NT2/D1 (cell line): ENCODE measurements at places on chromosomes 7 and 10.

GRCh38 chr7:97512441-97513207 lies 219.3 kb upstream of the TAC1 start:
- no peak for DNase-seq

GRCh38 chr10:71234004-71234894 lies 21.9 kb downstream of the UNC5B start:
- no peak for DNase-seq

DNA sequence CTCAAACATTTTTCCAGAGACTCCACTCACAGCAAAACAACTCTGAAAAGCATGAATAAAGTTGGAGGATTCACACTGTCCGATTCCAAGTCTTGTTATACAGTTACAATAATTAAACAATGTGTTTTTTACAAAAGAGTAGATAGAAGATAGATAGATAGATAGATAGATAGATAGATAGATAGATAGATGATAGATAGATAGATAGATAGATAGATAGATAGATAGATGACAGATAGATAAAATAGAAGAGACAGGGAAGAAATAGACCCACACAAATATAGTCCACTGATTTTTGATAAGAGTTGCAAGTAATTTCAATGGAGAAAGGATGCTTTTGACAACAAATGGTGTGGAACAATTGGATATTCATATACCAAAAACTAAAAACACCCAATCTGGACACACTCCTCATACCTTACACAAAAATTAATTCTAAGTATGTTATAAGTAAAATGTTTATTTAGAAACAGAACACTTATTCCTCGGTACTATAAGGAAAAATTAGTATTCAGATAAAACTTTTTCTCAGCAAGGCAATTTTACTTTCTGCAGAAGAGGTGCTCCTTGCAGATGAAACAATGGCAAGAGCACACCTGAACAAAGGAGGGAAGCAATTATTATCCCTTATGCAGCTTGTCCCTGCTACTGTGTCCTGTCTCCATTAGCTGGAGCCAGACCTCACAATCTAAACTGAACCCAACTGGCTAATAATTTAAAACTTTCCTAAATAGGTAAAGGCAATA lies 5.7 kb upstream of the TAS2R39 start:
- no peak for DNase-seq

DNA sequence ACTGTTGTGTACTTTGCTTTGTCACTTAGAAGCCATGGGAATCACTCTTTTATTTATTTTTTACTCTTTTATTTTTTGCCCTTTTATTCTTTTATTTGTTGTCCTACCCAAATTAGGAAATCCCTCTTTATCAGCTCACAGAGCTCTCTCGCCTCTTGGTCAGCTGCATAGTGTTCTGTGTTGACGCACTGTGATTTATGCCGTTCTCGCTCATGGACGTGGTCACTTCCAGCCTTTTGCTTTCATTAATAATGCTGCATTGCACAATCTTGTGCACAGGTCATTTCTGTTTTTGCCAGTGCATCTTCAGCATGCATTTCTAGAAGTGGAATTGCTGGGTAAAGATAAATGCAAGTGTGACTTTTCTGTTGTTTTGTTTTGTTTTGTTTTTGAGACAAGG lies 42.3 kb downstream of the FBH1 start:
- no peak for DNase-seq

- no peak for DNase-seq
Observed at GRCh38 chr10:47276576-47277351, 23.2 kb upstream of the GDF10 start.

- DNase-seq = no peak
Observed at GRCh38 chr10:47098964-47099363, 187.7 kb downstream of the PTPN20 start.

- DNase-seq = no peak
Observed at GRCh38 chr10:12417331-12417730, 68.0 kb downstream of the CAMK1D start.

DNA sequence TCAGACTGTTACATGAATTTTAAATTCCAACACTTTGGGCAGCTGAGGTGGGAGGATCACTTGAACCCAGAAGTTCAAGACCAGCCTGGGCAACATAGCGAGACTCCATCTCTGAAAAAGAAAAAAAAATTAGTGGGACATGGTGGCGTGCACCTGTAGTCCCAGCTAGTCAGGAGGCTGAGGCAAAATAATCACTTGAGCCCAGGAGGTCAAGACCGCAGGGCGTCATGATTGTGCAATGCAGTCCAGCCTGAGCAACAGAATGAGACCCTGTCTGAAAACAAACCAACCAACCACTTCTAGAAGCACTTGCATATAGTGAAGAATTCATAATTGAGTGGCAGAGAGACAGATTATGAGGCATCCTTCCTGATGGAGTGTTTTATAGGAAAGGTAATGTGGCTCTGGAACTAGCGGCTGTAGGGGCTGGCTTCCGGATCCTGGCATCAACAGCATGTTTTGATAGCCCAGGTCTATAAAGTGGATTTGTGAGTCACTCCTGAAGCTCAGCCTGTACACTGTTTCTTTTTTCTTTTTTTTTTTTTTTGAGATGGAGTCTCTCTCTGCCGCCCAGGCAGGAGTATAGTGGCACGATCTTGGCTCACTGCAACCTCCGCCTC lies 40.3 kb upstream of the RSBN1L start:
- DNase-seq = no peak

GRCh38 chr10:82643601-82644000 lies 768.6 kb downstream of the NRG3 start:
- no peak for DNase-seq

GRCh38 chr7:14936554-14936953 lies 34.0 kb upstream of the DGKB start:
- no peak for DNase-seq

GRCh38 chr7:158241919-158242318 lies 345.7 kb downstream of the PTPRN2 start:
- no peak for DNase-seq

DNA sequence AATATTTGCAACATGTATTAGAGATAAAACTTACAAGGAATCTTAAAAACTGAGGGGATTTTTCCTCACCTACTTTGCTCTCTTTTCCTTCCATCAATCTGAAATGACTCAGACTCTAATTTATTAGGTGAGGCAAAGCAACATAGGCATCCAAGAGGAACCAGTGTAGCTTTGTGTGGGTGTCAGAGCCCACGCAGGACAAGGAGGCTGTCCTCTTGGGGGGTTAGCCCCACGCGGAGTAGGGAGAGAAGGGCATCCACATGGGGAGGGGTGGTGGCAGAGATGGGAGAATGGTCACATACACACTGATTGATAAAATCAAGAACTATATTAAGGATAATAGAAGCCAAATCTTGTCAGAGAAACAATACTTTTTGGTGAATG lies 33.8 kb upstream of the ARMS2 start:
- DNase-seq = no peak

- no peak for DNase-seq
Observed at GRCh38 chr7:112792441-112792840, 2.2 kb upstream of the TMEM168 start.

- DNase-seq = no peak
Observed at GRCh38 chr10:8424555-8425211, 370.2 kb downstream of the GATA3 start.

DNA sequence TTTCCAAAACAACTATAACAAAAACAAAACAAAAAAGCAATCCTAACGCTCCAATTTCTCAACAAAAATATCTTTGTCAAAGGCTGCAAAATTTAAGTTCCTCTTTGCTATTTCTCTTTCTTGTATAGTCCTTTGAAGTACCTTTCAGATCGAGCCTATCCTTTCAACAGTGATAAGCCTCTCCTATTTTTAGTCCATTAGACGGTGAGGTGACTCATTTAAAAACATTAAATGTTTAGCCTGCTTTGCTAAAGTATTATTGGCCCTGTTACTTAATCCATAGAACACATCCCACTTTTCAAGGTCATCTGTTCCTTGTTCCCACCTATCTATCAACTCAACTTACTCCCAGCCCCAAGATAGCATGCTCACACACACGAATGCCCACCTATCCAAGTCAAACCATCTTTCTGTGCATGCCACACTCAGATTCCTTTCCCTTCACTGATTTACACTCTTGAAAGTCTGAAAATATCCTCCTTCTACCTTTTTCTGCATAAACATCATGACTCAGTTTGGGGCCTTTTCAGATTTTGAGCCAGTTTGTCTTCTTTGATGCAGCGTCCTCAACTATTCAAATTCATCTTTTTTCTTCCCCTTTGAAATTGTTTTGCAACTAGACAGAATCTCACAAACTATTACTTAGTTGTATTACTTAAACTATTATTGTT lies 224.9 kb upstream of the TMEM229A start:
- DNase-seq = no peak

GRCh38 chr7:116509982-116510579 lies 10.5 kb downstream of the CAV2 start:
- no peak for DNase-seq

GRCh38 chr7:38306914-38307313 lies 33.5 kb upstream of the TARP start:
- DNase-seq = no peak

DNA sequence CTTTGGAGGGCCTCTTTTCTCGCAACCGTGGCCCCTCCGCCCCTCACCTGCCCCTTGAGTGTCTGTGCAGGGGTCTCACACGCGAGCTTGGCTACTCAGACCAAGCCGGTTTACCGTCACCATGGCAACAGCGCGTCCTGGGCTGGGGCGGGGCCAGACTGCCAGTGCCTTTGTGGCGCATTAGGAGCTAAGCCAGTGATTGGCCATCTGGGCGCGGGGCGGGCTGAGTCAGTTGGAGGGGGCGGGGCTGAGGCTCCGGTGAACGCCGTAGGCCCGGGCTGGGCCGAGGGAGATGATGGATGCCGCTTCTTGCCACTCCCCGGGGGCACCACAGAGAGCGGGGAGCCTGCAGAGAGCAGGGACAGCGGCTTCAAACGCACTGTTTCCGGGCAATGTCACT lies 48.7 kb upstream of the FXYD4 start:
- DNase-seq = peak; percentile 77

GRCh38 chr7:105473163-105473562 lies 48.9 kb downstream of the PUS7 start:
- no peak for DNase-seq

- no peak for DNase-seq
Observed at GRCh38 chr7:97020996-97021746, 3.5 kb downstream of the DLX5 start.

DNA sequence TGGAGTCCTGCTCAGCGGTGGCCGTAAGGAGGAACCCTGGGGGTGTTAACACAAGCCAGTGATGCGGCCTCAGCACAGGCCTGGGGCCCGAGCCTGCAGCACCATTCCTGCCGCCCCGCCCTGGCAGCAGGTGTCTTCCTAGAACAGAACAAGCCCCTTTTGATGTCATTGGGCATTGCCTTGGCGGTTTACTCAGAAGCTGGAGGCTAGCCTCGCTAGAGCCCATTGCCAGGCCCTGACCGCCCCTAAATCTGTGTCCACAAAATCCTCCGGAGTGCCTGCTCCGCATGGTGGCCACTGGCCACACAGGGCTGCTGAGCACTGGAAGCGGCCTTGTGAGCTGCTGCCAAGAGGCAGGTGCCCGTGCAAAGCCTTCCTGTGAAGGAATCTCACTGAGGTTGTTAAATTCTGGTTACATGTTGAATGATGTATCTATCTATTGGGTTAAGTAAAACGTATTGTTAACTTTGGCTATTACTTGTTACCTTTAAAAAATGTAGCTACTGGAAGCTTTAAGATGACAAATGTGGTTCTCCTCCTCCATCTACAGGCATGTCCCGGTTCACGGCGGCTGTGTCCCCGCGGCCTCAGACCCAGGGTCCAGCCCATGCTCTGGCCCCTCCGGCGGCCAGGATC lies 1.2 kb upstream of the INPP5A start:
- no peak for DNase-seq

GRCh38 chr7:54465095-54465494 lies 77.1 kb upstream of the VSTM2A start:
- no peak for DNase-seq

DNA sequence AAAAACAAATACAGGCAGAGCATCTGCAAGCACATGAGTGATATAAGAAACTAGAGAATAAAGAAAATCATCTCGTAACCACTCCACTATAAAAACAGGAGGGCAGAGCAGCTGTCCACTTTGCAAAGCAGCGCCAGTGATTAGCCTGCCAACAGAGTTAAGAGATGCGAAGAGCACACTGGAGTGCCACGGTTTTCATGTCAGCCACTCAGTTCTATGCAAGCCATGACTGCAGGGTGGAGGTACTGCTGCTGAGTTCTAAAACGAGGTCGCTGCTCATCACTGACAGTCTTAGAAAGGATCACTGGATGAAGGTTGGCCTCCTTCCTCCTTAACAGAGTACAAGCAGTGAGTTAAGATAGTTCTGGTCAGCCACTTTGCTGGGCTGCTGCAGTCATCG lies 58.5 kb downstream of the FGFR2 start:
- no peak for DNase-seq

DNA sequence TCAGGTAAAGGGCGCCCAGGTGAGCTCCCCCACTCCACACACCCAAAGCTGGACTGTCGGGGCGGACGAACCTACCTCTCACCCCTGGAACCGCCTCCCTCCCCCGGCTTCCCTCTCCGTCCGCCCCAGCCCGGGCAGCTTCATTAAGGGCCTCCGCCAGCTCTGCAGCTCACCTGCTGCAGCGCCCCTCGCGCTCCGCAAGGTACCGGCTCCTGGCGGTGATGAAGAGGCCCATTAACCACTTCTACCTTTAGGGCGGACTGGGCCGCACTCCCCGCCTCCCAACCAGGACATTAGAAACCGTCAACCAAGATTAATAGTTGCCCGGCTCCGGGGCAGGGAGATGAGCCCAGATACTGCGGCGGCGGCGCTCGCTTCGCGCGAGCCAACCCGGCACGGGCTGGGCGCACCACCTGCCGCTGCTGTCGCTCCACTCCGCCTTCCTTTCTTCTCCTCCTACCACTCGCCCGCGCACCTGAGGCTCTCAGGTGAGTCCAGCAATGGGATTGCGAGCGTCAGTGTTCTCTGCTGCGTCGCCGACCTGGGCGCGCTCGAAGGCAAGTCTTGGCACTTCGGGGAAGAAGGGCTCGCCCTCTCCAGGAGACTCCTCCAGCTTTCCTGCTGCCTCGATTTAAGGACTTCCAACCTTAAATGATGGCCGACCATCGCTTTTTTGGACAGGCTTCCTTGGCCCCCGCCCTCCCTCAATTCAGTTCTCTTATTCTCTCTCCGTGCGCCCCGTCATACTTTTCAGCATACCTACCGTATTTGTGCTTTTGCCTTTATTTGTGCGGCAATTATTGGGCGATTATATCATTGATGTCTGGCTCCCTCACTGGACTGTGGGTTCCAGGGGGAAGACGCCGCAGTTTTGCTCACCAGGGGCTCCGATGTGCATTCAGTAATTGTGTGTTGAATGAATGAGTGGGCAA lies 13.6 kb upstream of the KAZALD1 start:
- DNase-seq = no peak

DNA sequence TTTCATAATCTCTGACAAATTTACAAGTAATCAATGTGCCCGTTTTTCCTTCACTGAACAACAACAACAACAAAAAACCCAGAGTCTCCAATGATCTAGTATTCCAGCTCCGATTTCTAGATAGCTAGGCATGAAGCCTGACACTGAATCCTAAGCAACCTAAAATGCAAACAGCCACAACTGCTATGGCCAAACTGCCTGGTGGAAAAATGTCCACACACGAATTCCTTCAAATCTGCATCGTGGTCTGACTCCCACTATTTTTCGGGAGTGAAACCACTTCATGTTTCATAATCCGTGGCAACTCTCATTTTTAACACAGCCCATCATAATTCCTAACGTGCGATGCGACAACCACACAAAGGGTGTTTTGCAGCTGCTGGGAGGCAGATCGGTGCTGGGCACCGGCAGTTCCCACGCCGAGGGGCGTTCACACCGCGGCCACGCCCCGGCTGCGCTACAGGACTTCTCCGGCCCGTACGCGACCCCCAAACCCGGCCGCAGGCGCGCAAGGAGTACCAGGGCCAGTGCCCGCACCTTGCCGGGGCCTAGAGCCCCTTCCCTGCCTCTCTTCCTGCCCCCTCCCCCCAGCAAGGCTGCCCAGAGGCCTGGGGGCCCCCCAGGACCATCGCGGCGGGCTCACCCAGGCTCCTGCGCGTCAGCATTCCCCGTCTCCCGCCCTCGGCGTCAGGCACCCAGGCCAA lies 814 bp downstream of the RUFY2 start:
- peak; percentile 33 for DNase-seq
